Activated naive CD4-positive, alpha-beta T cell treated with Interleukin-2 at 50 U/mL for 16 hours (primary cell): ENCODE measurements at places on chromosomes 6 and 20.

DNA sequence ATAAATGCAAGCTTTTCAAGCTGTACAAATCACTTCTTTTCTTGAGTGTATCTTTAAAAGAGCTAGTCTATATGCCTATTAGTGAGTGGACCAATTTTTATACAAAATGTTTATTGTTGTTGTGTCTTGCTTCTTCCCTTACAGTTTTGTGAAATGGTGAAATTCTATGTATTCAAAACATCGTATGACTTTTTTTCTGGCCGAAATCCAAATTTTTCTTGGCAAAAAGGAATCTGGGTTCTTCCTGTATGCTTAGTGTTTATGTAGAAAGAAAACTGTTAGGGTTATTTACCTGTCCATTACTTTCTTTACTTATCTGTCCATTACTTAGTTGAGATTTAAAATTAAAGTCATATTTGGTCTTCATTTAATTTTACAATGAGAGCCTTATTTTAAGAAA is 153.9 kb downstream of the MMS22L start:
- DNase-seq = no peak

GRCh38 chr6:82959385-82959941 is 106.2 kb downstream of the UBE3D start:
- DNase-seq = no peak

DNA sequence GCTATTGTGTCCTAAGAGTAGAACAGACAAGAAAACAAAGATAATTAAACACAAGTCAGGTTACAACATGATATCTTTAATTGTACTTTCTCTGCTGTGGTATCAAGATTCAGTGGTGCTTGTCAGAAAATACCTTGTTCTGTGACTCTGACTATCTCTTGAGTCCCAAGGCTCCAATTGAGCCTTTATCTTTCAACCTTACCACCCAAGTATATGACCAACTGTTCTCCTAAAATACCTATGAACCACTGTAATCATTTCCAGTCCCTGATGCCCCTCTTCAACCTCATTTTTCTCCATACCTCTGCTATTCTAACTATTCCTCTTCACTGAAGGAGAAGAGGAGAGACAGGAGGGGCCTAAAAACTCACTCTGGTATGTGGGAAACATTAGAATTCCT is 66.9 kb upstream of the TPD52L1 start:
- DNase-seq = no peak

- DNase-seq = no peak
These were observed 2.5 kb upstream of the SLC44A4 start for GRCh38 chr6:31881136-31881859.

DNA sequence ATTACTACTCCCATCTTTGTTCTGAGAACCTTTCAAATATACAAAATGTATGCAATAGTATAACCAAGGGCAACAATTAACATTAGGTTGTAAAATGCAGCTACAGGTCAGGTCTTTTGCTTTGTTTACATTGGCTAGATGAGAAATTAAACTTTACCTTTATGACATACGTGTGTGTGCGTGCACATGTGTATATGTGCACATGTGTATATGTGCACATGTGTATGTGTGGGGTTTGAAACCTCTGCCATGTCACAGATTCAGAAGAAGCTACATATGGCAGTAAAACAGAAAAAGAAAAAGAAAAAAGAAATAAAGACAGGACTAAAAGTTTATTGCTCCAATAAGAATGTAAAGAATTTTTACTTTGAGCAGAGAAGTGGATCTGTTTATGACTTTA is 40.6 kb downstream of the BLOC1S5 start:
- DNase-seq = no peak

DNA sequence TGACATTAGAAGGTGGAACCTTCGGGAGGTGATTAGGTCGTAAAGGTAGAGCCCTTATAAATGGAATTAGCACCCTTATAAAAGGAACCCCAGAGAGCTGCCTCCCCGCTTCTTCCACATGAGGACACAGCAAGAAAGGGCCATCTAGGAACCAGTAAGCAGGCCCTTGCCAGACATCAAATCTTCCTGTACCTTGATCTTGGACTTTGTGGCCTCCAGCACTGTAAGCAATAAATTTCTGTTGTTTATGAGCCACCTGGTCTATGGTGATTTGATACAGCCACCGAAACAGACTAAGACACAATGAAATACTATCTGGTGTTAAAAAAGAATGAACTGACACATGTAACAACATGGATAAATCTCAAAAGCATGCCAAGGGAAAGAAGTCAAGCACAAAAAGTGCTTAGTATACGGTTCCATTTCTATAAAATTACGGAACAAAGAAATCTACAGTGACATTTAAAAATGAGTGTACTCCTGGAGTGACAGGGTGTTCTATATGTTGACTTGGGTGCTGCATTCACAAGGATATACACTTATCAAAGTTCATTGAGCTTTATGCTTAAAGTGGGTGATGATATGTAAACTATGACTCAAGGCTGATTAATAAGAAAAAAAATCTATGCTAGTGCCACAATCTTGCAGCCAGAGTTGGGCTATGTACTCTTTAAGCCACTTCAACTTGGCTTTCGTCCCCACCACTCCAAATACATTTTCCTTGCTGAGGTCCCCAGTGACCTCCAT is 18.4 kb downstream of the SERPINB1 start:
- DNase-seq = no peak

- peak; percentile 69 for DNase-seq
These were observed 18.6 kb upstream of the FOXO3 start for GRCh38 chr6:108541843-108542759.

- peak; percentile 29 for DNase-seq
These were observed 235.0 kb downstream of the GMPR start for GRCh38 chr6:16473184-16473907.

GRCh38 chr20:43736588-43737158 is 9.9 kb upstream of the GTSF1L start:
- peak; percentile 10 for DNase-seq

GRCh38 chr6:33426590-33427511 is 7.0 kb downstream of the SYNGAP1 start:
- DNase-seq = peak; percentile 30

GRCh38 chr6:71544028-71544427 is 255.4 kb downstream of the OGFRL1 start:
- DNase-seq = no peak

DNA sequence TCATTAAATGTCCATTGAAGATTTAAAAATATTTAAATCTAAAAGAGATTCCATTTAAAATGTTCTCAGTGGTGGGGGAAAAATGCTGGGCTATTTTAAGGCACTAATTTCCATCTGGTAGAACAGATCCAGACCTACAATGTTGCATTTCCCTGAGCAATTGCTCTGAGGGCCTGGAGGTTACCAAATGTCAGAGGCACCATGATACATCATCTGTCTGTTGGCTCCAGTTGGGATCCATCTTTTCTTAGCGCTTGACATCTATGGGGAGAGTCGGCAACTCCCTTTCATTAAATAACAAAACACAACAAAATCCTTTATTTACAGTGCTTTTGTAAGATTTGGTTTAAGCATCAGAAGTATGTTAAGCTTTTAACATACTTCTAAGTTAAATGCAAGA is 224.5 kb downstream of the FOXC1 start:
- no peak for DNase-seq

DNA sequence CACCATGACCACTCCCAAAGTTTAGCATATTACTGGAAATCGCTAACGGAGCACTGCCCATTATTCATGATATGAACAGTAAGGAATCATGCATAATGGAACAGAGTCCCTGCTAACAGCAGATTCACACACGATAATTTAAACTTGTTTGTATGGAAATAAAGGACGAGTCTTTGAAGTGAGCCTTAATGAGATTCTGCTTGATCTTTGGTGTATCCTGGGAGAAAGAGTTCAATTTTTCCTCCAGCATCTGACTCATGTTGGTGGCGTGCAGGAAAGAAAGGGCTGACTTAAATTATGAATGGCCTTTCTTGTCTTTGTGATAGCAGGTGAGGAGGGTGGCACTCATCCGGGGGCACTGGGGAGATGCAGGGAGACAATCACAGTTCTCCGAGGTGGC is 194.6 kb downstream of the ZNF217 start:
- DNase-seq = no peak

- DNase-seq = no peak
These were observed 207.4 kb downstream of the SOX4 start for GRCh38 chr6:21800948-21801438.

GRCh38 chr6:28988536-28989311 is 16.4 kb downstream of the ZNF311 start:
- DNase-seq = peak; percentile 68

- DNase-seq = peak; percentile 81
These were observed 119.1 kb downstream of the DHX35 start for GRCh38 chr20:39081255-39081654.

GRCh38 chr20:23928788-23929187 is 49.2 kb upstream of the CST5 start:
- DNase-seq = peak; percentile 29

GRCh38 chr6:33738879-33739278 is 7.8 kb downstream of the IP6K3 start:
- DNase-seq = no peak

GRCh38 chr6:4598384-4598995 is 177.7 kb upstream of the CDYL start:
- DNase-seq = no peak

GRCh38 chr6:68342286-68342685 is 292.8 kb upstream of the ADGRB3 start:
- no peak for DNase-seq

DNA sequence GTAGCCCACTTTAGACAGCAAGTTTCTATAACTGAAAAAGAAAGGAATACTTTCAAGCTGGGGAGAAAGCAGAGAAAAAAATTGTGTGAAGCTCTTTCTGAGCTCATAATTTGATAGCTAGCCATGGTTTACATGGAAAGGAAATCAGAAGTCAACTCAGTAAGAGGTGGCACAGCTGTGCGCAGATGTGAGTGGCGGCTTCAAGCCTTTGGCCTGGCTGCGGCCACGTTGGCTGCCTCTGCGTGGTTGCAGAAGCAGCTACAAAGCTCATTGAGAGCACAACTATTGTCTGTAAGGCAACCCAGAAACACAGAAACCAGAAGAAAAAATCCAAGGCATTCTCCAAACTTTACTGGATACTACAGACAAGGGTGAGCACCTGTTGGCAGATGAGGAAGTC is 136.9 kb downstream of the SASH1 start:
- no peak for DNase-seq

GRCh38 chr6:42729731-42730130 is 7.3 kb upstream of the PRPH2 start:
- DNase-seq = no peak

DNA sequence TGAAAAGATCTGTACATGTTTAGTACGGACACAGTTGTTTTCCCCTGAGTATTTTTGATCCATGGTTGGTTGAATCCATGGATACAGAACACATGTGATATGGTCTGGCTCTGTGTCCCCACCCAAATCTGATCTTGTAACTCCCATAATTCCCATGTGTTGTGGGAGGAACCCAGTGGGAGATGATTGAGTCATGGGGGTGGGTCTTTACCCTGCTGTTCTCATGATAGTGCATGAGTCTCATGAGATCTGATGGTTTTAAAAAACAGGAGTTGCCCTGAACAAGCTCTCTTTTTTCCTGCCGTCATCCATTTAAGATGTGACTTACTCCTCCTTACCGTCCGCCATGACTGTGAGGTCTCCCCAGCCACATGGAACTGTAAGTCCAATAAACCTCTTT is 139.2 kb downstream of the CDKAL1 start:
- DNase-seq = no peak

DNA sequence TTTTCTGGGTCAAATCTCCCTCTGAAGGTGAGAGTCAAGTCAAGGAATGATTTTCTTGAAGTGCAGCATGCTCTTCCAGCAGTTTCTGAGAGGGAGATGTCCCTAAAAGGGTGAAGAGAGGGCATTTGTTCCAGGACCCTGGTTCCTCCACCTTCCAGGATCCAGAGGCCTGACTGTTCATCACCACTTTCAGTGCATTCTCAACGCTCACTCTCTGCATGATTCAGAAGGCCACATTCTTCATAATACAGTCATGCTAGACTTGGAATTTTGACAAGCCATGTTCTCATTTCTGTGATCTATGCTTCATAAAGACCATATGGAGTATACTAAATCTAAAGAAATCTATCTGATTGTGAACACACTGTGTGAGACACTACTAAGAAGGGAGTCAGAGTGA is 85.1 kb downstream of the PDE7B start:
- DNase-seq = no peak

DNA sequence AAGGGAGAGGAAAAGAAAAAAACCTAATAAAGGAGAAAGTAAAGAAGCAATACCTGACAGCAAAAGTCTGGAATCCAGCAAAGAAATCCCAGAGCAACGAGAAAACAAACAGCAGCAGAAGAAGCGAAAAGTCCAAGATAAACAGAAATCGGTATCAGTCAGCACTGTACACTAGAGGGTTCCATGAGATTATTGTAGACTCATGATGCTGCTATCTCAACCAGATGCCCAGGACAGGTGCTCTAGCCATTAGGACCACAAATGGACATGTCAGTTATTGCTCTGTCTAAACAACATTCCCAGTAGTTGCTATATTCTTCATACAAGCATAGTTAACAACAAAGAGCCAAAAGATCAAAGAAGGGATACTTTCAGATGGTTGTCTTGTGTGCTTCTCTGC is 70.8 kb upstream of the RNF146 start:
- DNase-seq = no peak

GRCh38 chr20:60058879-60059278 is 100.7 kb downstream of the CDH26 start:
- no peak for DNase-seq

DNA sequence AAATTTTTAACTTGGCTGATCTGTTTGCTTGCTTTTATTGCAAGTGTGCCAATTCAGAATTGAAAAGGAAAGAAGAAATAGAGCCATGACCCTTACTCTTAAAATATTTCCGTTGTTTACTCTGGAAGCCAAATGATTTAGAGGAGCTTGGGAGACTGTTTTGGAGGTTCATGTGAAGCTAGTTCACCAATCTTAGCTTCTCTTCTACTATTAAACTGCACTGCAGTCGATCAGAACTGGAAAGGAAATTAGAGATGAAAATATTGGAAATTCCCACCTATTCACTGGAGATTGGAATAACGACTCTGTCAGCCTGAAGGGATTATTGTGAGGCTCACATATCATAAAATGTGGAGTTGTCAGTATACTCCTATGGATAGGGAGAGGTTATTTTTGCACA is 81.8 kb downstream of the MLIP start:
- no peak for DNase-seq

DNA sequence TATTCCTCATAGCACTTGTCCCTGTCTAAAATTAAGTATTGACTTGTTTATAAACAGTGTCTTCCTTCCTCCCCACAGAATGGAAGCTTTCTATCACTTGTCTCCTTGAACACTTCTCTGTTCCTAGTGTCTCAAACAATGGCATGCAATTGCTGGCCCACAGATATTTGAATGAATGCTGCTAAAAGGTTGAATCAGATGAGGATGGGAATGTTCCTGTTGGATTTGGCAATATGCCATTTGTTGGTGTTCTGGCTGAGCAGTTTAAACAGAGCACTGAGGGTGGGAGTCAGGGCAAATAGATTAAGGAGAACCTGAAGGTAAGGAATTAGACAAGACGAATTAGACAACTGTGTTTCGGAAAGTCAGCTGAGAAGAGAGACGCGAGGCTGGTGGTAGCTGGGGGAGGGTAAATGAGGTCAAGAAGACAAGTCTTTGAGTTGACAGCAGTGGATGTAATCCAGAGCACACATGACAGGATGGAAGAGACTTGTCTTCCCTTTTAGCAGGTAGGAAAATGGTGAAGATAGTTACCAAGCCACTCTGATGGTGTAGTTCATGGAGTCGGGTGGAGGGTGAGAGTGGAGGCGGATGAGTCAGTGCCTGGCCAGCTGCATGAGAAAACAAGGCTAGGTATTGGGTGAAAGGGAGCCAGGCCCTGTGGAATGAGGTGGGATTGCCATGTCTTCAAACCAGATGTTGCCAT is 58.3 kb upstream of the GNRH2 start:
- DNase-seq = peak; percentile 19
